Caco-2 (cell line): ENCODE measurements at places on chromosomes 13 and 19.

DNA sequence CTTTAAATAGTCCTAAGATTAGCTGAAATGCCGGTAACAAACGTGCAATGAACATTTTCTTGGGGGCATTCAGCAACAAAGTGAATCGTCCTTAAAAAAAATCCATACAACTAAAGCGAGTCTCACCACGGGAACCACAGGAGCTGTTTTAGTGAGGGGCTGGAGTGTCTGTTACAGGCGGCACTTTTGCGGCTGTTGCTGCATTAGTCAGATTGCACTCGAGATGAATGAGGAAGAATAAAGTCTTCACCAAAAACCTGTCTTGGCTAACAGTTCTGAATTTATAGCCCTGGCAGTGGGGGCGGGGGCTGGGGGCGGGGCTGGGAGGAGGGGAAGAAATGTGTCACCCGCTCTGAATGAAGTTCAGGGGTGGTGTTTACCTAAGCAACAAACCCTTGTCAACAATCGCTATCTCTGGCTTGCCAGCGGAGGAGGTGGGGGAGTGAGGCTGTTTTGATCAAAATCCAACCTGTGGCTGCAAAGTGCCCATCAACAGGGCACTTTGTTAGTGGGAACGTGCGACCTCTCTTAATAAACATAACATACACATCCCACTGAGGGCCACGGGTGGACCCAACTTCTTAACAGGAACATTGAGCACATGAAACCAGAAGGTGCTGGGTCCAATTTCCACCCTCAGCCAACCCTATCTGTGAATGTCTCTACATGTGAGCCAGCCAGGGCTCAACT is 44.5 kb downstream of the RFX2 start:
- H3K27ac ChIP-seq, result peak overlapping the region; percentile 89
- H3K4me3 ChIP-seq, result no peak overlapping the region
- DNase-seq, result peak; percentile 61
- no peaks in the 10 kb centered on the region for H3K36me3 ChIP-seq

GRCh38 chr19:54231077-54231931 is 8.5 kb upstream of the LILRB3 start:
- H3K27ac ChIP-seq, result no peak overlapping the region
- no peak overlapping the region for H3K4me3 ChIP-seq
- H3K27me3 ChIP-seq, result no peaks in the 10 kb centered on the region
- peak; percentile 86 for DNase-seq
- peaks cover 9% of the 10 kb centered on the region for H3K4me1 ChIP-seq

- H3K27me3 ChIP-seq, result no peaks in the 10 kb centered on the region
- H3K27ac ChIP-seq, result no peak overlapping the region
- H3K36me3 ChIP-seq, result no peaks in the 10 kb centered on the region
These were observed 10.0 kb upstream of the OR10H2 start for GRCh38 chr19:15717809-15718208.

GRCh38 chr13:25840261-25840660 is 211.6 kb downstream of the SHISA2 start:
- DNase-seq, result no peak
- no peaks in the 10 kb centered on the region for H3K27me3 ChIP-seq
- H3K4me1 ChIP-seq, result no peaks in the 10 kb centered on the region
- no peak overlapping the region for H3K27ac ChIP-seq
- H3K4me3 ChIP-seq, result no peak overlapping the region
- no peaks in the 10 kb centered on the region for H3K36me3 ChIP-seq

- H3K27me3 ChIP-seq, result no peaks in the 10 kb centered on the region; the same call in 1 of the 2 replicates
- no peak overlapping the region for H3K4me3 ChIP-seq
- no peaks in the 10 kb centered on the region for H3K4me1 ChIP-seq
- no peak for DNase-seq
- no peak overlapping the region for H3K27ac ChIP-seq
These were observed 16.6 kb downstream of the GPR12 start for GRCh38 chr13:26743971-26744370.

- no peak overlapping the region for H3K4me3 ChIP-seq
- H3K36me3 ChIP-seq, result no peaks in the 10 kb centered on the region
- no peak for DNase-seq
- H3K27ac ChIP-seq, result no peak overlapping the region
- no peaks in the 10 kb centered on the region for H3K27me3 ChIP-seq
- H3K4me1 ChIP-seq, result no peaks in the 10 kb centered on the region
These were observed 294.0 kb downstream of the ENOX1 start for GRCh38 chr13:43492745-43493144.

- H3K27ac ChIP-seq, result no peak overlapping the region
- H3K36me3 ChIP-seq, result no peaks in the 10 kb centered on the region
- no peak overlapping the region for H3K4me3 ChIP-seq
- no peaks in the 10 kb centered on the region for H3K27me3 ChIP-seq
- H3K4me1 ChIP-seq, result peaks cover 7% of the 10 kb centered on the region
These were observed 19.2 kb downstream of the SIGLEC8 start for GRCh38 chr19:51439021-51439465.
